ENCODE measurements at places on chromosomes 5 and 9. TPM values are rescaled to one million over a fixed set of nuclear protein-coding genes. Genes with fewer than 3 reads are reported as not detected.

ZNF367 gene
- 1.7 TPM for total RNA-seq

DBH gene
- total RNA-seq, result not detected

DNA sequence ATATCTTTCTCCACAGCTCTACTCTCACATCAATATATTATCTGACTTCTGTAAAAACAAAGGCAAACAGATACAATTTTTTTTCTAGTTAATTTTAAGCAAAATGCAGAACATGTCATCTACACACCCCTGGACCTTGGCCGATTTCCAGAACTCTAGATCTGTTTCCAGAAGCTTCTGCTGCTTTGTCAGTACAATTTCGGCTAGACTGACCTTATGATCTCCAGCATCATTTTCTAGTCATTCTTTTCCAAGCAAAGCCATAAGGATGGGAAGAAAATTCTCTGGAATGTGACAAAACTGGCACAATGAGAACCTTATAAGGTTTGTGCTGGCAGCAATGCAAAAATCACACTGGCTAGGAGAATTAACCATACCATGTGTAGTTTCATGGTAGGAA, 132.8 kb upstream of the MPDZ start:
- no peaks in the 10 kb centered on the region for H3K36me3 ChIP-seq
- H3K4me1 ChIP-seq, result no peaks in the 10 kb centered on the region
- no peak overlapping the region for H3K27ac ChIP-seq
- DNase-seq, result no peak
- no peaks in the 10 kb centered on the region for H3K27me3 ChIP-seq

DNA sequence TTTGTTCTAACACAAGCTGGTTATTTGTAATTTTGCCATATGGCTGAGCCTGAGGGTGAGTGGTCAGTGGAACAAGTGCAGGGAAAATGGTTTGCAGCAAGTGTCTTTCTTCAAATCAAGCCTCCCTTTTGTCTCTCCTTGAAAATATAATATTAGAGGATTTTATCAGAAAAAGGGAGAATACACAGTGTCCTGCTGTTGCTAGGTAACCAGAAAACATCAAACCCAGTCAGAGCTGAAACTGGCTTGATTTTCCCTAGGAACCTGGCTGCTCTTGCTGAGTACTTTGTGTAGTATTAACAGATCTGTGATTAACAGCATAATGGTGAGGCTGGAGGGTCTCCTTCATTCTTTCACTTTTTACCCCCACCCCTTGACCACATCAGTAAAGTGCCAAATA, 314.0 kb downstream of the ARHGEF28 start:
- no peaks in the 10 kb centered on the region for H3K36me3 ChIP-seq
- DNase-seq, result no peak
- no peak overlapping the region for H3K4me3 ChIP-seq
- H3K4me1 ChIP-seq, result no peaks in the 10 kb centered on the region

GRCh38 chr5:133977161-133977787, 8.8 kb upstream of the C5orf15 start:
- no peak overlapping the region for H3K4me3 ChIP-seq
- no peaks in the 10 kb centered on the region for H3K4me1 ChIP-seq
- DNase-seq, result no peak
- peaks cover 97% of the 10 kb centered on the region for H3K36me3 ChIP-seq
- H3K27ac ChIP-seq, result no peak overlapping the region
- H3K27me3 ChIP-seq, result no peaks in the 10 kb centered on the region

Data from upper lobe of left lung (tissue), 6 donors.